ENCODE measurements at places on chromosomes 2 and 18.

DNA sequence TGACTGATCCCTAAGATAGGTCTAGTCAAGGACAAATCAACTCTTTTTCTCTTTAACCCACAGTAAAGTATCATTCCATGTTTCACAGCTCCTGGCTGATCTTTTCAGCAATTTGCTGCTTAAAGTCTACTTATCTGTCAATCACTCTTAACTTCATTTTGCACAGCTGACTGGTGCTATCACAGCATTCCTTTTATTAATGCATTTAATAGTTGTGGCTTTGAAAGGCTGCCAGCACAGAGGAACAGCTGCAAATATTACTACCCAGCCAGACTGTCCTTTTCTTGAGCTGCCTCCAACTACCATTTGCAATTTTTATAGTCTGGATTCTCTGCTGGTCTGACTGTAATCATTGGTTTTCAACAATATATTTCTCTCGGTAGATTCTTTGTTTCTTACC lies 303.5 kb downstream of the STK39 start:
- DNase-seq = peak; percentile 63

- DNase-seq = no peak
Observed at GRCh38 chr2:32772638-32773447, 145.0 kb downstream of the TTC27 start.

DNA sequence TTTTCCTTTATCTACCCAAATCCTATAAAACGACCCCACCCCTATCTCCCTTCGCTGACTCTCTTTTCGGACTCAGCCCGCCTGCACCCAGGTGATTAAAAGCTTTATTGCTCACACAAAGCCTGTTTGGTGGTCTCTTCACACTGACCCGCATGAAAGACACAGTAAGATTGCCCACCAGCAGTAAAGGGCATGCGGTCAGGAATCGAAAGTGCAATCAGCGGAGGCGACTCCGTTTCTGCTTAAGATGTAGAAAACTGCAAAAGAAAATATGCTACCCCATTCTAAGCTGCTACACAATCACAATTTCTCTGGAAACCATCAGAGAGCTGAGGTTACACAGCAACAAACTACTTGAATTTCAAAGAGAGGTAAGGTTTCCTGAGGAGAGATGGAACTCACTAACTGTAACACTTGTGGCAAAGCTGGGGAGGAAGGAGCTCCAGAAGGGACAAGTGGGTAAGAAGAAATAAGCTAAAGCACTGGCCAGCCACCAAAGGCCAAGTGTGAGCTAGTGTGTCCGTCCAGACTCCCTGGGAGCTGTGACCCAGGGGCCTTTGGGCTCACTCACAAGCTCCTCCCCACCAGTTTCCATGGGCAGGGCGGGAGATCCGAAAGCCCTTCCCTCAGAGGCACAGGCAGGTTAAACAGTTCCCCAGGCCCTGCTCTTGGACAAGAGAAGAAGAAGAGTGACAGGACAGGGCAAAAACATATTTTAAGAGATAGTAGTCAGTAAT lies 72.8 kb upstream of the TGFA start:
- no peak for DNase-seq

DNA sequence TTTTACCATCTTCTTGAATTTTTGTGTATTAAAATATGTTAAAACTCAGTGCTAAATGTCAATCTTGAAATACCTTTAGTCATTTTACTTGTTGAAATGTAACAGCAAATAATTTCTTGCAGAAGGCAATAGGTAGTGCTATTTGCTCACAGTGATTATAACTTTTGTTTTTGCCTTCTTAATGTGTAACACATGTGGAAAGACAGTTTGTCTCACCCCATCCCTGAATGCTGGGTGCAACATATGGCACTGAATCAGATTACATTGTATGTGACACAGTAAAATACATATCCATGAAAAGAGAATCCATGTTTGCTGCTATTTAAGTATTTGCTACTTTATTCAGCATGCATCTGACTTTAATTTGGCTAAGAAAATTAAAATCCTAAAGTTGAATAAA lies 35.3 kb downstream of the FRZB start:
- DNase-seq = no peak

DNA sequence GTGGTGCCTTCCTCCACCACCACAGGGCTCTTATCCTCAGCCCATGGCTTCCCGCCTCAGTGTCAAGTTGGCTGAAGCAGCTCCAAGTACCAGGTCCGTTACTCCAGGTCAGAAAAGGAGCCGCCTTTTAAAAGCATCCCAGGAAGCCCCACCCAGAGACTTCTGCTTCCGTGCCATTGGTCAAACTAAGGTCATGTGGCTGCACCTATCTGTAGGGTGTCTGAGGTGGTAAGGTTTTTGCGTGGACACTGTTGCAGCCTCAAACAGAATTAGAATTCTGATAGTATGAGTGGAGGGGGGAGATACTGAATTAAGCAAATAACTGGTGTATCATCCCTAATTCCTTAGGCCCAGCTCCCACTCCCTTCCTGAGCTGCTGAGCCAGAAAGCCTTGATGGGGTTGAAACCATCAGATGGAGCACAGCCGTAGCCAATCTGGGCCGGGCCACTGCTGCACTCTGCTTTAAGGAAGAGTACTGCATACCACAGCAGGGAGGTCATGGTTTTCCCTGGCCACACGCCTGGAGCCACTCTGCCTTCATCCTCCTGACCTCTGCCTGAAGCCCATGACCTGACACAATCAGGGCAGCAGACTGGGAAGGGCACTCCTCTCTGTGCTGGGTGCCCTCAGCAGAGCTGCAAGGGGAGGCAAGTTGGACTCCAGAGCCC lies 8.4 kb downstream of the TMEM247 start:
- no peak for DNase-seq

DNA sequence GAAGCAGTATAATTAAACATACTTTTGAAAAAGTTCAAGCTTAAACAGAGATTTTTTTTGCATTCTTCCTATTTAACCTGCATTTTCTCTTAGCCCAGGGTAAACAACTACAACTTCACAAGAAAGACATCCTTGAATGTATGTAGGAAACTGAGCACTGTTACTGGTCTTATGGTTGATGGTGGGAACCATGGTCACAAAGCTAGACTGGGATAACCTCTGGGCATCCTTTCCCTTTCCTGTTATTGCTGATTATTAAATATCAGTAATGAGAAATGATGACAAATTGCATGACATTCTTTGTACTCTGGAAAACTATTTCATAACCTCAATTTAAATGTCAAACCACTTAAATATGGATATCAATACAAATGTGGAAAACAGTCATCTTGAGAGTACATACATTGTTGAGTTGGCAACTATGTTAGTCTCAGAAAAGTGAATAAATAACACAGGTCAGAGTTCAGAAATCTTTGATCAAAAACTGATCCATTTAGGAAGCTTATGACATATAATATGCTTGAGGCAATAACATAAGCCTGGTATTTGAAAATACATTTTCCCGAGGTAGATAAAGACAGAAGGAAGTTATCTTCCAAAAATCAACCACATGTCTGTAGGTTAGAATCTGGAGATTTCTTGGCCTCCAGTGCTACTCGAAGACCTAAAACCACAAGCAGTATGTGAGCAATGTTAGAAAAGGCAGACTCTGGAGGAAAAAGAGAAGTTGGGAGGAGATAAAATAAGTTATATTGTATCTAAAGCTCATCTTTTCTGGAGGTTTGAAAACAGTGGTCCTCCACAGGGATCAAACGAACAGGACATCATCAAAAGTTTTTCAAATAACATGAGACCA lies 65.2 kb upstream of the ST8SIA5 start:
- DNase-seq = no peak
